Stimulated activated CD4-positive, alpha-beta T cell treated with anti-CD3 and anti-CD28 coated beads, Interleukin-4, amount 100 ng/mL, for 1 hour (primary cell): ENCODE measurements at places on chromosomes 5 and 9.

GRCh38 chr5:142512043-142513042 is 173.5 kb downstream of the FGF1 start:
- DNase-seq, result no peak

DNA sequence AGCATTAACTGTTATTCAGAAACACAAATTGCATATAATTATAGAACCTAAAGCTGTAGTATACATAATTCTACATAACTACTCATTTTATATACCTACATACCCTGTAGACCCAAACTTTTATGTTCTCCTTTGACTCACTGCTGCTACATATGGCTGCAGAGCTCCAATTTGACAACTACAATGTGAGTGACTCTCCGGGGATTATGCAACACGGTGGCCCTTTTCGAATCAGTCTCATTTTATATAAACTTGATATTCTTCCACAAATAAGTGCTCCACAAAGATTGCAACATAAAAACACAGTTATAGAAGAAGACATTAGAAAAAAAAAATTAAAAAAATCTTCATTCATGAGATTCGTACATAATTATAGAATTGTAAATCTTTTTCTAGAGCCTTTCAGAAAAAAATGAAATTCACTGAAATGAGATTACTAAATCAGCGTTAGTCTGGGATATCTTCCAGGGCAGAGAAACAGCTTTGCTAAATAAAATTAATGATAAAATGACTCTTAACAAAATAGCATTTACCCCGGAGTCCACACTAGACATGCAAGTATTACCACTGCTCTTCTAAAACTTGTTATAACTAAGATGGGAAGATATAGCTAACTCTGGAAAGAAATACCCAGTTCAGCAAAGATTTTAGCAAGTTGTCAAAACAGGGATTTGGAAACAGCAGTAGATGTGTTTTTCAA is 52.6 kb downstream of the SRFBP1 start:
- no peak for DNase-seq

- DNase-seq, result no peak
Observed at GRCh38 chr5:26569241-26569928, 469.0 kb downstream of the CDH9 start.

DNA sequence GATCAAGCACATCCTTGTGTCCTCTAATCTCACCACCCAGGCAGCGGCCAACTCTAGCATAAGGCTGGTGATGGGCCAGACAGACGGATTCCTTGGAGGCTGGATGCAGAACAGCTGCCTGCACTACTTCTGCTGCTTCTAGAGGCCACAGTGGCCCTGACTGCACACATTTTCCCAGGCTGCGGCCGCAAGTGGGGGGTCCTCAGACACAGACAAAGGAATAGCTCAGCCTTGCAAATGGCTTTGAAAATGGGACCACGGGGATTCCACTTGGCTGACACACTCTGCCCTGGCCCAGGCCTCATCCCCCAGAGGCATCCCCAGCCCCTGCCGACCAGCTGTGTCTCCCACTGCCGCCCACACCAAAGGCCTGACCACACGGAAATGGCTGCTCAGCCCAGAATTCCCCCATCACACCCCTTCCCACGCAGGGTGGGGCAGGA is 540.8 kb downstream of the BNC2 start:
- no peak for DNase-seq

DNA sequence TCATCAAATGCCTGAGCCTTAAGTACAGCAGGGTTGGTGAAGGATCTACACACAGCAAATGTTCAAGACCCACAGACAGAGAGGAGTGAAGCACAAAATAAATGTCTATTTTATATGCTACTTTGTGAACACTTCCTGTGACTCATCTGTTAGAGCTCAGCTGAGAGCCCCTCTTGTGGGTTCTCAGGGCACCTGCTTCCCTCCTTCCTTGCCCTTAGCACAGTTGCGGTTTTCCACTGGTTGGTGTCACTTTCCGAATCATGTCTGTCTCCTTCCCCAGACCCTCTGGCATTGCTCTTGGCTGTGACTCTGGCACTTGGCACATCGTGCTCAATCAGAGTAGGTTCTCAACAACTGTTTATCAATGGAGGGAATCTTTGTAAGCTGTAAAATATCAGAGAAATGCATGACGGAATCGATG is 128.5 kb upstream of the STC2 start:
- no peak for DNase-seq

GRCh38 chr5:3593771-3594509 is 1.7 kb upstream of the IRX1 start:
- no peak for DNase-seq
